NCI-H226 (cell line): ENCODE measurements at places on chromosomes 5 and 9.

GRCh38 chr5:41157272-41157894, 55.9 kb downstream of the C6 start:
- no peak for DNase-seq

DNA sequence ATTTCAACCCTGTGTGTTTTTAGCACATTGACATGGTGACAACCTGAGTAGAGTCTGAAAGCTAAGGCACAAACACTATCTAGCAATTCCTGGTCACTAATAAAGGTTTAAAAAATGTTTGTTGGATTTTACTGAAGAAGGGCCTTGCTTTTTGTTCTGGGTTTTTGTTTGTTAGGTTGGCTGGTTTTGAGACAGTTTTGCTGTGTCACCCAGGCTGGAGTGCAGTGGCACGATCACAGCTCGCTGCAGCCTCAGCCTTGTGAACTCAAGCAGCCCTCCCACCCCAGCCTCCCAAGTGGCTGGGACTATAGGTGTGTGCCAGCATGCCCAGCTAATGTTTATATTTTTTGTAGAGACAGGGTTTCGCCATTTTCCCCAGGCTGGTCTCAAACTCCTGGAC, 39.0 kb downstream of the PRKACG start:
- DNase-seq, result no peak

GRCh38 chr9:134332841-134333233, 6.6 kb downstream of the RXRA start:
- no peak for DNase-seq

DNA sequence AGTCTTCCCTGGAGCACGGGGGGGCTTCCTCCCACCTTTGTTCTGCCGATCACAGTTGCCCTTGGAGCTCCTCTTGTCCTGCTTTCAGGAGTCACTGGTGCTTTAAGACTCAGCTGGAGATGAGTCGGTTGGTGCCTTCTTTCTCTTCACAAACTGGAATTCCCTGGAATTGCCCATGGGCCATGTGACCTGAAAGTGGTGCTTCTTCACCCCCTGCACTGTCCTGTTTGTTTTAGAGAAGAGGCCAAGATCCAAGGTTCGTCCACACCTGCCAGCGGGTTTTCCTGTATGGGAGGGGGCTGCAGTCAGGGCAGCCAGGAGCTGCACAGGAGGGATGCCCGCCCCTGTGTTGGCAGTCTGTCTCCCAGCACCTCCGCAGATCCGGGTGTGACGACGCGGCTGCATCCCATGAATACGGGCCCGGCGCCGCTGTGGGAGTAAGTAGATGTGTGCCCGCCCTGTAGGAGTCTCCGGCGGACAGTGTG, 9.5 kb upstream of the MRPS2 start:
- DNase-seq, result no peak

GRCh38 chr5:128708841-128709240, 170.8 kb upstream of the FBN2 start:
- no peak for DNase-seq

GRCh38 chr5:96924016-96924443, 11.8 kb upstream of the LNPEP start:
- DNase-seq, result no peak

GRCh38 chr9:93948441-93949072, 6.6 kb downstream of the BARX1 start:
- DNase-seq, result no peak

GRCh38 chr5:51387884-51388275, 4.6 kb downstream of the ISL1 start:
- DNase-seq, result no peak

GRCh38 chr5:1800472-1801221, 560 bp upstream of the NDUFS6 start:
- DNase-seq, result peak; percentile 51

DNA sequence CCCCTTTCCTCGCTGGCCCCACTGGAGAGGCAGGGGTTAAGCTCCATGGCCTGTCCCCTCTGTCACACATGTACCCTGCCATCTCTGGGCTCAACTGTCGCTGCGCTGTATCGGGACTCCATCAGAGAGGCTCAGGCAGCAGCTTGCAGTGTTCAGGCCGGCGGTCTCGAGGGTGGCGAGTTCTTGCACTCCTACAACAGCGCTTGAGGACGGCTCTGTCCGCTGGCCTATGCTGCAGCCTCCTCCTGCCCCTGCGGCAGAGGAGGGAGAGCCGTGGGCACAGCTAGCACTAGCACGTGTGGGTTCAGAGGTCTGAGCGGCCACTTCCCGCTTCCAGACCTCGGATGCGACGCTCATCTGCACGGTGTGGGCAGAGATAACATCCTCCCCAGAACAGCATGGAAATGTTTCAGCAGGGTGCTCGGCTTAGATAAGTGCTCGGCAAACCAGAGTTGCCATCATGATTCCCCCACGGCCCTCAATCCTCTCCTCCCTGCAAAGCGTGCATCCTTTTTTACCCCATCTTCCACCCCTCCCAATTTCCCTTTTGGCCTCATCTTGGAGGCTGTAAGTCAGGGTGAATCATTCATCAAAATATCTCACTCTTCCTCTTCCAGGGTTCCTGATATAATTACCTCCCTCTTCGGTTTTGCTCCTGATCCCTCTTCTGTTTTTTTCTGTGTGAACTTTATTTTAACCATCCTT, 41.9 kb upstream of the FUBP3 start:
- peak; percentile 47 for DNase-seq

GRCh38 chr5:92147798-92148197, 764.7 kb upstream of the ARRDC3 start:
- DNase-seq, result no peak

DNA sequence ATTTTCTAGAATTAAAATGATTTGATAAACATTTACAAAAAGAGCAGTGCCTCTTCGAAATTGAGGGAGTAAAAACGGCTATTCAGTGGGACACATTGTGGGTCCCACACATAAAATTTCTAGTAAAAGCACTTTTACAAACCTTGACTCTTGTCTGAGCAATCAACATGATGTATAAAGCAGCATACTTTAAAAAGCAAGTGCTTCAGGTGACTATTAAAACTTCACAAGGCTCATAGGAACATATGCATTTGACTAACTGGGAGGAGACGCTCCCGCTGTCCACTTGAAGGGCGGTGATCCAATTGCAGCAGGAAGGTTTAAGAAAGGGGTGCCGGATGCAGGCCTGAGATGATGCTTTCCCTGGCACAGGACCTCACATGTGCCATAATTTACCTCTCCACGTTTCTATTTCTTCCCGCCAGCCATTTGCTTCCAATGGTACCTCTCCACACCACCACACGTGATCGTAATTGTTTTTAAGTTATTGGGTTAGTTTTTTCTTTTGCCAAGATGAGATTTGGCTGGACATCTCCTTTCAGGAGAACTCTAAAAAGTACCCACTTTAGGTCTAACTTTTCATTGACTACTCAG, 1.8 kb downstream of the MCTP1 start:
- DNase-seq, result no peak

- no peak for DNase-seq
Observed at GRCh38 chr5:34550964-34551363, 105.2 kb upstream of the RAI14 start.

GRCh38 chr9:137027369-137028262, at the start of gene ABCA2:
Gene ABCA2 (minus strand): TSS chr9:137028237. CDS start chr9:137028140, 97 bp downstream.
- no peak for DNase-seq

DNA sequence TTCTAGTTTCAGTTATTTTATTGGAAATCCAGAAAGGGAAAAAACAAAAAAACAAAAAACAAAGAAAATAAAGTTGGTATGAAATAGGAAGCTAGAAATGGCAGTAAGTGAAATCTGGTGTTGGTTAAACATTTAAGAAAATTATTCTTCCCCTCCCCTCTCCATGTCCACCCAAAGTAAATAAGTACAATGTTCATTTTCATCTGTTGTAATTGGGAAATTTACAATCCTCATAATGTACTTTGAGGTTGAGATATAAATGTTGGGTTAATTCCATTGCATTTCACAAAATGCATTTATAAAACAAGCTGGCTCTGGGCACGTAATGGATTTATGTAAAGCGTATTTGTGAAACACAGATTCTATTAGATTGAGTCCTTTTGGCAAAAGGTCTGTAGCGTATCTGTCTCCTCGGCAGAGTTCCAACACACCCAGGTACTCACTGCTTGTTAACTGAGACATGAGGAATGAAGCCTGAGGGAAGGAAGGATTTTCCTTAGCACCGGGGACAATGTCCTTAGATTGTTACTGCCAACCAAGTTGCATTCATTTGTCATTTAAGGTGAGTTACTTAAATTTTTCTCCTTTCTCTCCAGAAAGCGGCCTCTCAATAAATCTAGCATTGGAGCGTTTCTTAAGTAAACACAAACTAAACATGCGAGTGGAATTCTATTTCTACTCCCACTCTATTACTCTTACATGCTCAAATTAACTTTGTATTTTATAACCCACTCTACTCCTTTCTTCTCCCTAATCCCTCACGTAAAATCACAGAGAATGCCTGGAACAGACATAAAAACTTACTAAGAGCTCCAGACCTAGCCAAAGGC, 912.3 kb upstream of the WWC1 start:
- no peak for DNase-seq

DNA sequence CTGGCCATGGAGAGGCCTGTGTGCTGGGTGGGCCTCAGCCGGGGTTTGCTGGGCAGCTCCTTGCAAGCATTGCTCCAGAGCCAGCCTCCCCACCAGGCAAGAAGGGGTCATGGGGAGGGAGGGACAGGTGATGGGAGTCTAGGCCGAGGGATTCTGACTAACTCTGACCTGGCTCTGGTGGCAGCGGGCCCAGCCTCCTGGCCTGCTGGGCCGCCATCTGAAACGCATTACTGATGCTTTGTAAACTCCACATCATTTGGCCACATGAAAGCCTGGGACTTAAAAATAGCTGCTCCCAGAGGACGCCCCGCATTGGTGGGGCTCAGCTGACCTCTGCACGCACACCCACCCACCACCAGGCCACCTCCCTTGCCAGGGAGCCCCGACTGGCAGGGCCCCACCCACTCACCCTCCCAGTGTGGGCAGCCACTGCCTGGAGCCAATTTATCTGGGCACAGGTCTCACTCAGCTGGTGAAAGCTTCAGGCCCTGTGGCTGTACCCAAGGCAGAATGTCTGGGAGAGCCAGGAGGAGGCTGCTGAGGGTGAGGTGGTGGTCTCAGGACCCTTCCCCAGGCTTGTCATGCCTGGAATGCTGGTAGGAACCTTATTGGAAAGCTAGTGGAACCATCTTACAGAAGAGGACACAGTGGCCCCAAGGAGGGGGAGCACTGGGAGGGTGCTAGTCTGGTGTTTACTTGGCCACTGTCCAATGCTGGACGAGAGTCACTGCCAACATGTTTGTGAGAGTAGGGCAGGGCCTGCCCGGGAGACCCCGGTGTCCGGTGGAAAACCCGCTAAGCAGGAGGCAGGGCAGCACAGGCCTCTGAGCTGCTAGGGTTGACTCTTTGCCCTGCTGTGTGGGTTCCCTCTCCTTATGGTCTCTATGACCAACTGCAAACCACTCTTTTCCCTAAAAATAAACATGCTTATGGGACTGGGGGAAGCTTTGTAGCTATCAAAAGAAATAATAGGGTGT, 10.8 kb downstream of the TCF7 start:
- peak; percentile 81 for DNase-seq
